Activated naive CD4-positive, alpha-beta T cell treated with anti-CD3 and anti-CD28 coated beads for 36 hours (primary cell): ENCODE measurements at places on chromosomes 2 and 18.

DNA sequence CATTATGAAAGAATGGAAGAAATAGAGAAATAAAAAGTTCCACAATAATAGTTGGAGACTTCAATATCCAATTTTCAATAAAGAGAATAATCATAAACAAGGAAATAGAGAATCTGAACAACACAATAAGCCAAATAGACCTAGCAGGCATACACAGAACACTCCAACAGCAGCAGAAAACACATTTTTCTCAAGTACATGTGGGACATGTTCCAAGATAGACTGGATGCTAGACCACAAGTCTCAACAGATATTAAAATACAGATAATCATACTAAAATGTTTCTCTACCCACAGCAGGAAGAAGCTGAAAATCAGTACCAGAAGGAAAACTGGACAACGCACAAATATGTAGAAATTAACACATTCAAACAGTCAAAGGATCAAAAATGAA is 113.9 kb downstream of the USP34 start:
- no peak for DNase-seq

DNA sequence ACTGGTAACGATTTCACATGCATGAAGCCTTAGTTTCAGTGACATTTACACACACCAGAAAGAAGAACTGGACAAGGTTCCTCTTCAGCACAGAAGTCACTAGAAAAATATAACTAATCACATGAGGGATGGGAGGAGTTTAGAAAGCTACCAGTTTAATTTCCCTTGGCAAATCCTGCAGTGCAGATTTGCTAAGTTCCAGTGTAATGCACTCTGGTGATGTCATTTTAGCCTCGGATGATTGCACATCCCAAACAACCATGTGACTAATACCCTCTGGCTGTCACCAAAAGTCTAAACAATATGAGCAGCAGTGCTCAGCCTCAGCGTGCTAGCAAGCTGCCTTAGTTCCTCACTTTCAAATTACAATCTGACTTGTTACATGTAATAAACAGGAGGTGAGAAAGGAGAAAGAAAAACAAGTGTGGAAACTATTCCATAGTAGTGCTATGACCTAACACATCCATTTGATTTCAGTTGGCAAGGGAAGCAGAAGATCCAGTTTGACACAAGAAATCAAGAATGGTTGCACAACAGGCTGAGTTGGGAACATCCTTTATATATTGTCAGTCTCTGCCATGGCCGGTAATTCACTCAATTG is 35.3 kb upstream of the PPP1CB start:
- peak; percentile 10 for DNase-seq

GRCh38 chr18:25454730-25455129 is 102.8 kb upstream of the ZNF521 start:
- DNase-seq = no peak

DNA sequence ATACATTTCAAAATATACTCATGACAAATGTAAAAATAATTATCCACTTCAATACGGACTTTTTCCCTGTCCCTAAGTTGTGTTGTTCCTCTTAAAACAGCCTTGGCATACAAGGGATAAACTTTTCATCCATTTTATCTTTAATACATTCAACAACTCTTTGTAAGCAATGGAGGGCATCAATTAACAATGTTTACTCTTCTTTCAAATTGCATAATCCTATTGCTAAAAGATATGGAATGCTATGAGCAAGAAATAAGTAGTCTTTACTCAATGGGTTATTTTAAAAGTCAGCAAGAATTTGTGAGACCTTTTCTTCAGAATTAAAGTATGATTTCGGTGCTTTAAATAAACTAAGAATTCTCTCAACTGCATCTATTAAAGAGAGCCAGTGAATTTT is 41.9 kb downstream of the SCN9A start:
- no peak for DNase-seq

DNA sequence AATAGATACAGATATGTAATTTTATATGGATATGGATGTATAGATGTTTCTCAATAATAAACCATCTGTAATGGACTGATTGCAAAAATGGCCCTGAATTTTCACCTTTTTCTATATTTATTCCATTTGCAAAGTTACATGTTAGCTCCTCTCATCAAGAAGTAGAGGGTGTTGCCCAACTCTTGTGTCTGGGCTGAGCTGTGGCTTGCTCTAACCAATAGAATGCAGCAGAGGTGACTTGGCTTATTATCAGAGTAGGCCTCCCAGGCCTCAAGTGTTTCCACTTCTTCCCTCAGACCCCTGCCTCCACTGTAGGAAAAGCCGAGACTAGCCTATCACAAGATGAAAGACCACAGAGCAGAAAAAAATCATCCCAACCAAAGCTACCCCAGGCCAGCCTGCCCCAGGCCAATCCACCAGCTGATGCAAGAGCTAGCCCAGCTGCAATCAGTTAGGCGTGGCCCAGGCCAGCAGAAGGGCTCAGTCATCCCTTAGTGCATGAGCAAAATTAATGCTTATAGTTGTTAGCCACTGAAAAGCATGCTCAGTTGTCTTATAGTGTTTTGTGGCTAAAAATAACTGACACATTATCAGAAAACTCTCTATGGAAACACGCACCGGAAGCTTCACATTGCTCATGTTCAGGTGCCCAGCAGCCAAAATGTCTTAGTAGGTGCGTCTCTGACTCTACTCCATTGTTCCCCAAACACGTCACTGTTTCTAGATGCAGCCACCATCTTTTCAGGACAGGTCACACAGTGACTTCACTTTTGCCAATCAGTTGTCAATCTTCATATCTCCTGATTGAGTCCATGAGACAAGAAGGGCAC is 464.0 kb downstream of the FBXO15 start:
- DNase-seq = no peak

GRCh38 chr2:166768393-166769123 is 119.7 kb upstream of the XIRP2 start:
- no peak for DNase-seq

DNA sequence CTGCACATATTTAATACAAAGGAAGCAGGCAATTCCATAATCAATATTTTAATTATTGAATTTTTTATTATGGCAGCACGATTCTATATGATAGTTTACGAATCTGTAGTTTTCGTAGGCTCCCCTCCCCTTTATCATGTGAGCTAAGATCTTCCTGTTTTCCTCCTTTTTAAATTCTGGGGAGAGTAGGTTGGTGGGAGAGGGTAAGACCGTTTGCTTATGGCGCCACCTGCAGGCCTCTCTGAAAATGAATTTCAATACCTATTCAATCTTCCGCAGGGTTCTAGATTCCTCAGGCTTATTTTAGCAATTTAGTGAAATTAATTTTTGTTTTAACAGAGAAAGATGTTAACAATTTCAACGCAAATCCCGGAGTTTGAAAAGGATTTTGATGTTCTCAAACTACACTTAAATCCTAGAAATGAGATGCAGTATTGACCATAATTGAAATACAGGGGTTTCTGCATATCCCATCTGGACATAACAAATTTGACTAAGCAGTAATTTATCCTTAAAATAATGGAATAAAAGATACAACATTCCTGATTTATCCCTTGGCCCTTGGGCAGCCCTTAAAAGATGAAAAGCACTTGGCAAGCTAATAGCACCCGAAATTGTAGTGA is 12.8 kb upstream of the GBX2 start:
- peak; percentile 61 for DNase-seq

- peak; percentile 72 for DNase-seq
Observed at GRCh38 chr2:64819774-64820688, 166.3 kb upstream of the SERTAD2 start.

- no peak for DNase-seq
Observed at GRCh38 chr2:26945991-26946750, 24.3 kb upstream of the MAPRE3 start.
